Naive thymus-derived CD4-positive, alpha-beta T cell (primary cell): ENCODE measurements at places on chromosomes 4 and X. TPM values are rescaled to one million over a fixed set of nuclear protein-coding genes. Genes with fewer than 3 reads are reported as not detected.

The MAGEA2B gene
- polyA plus RNA-seq = not detected

- no peaks in the 10 kb centered on the region for H3K27me3 ChIP-seq
- no peaks in the 10 kb centered on the region for H3K4me1 ChIP-seq
- no peak overlapping the region for H3K4me3 ChIP-seq
- no peak overlapping the region for H3K27ac ChIP-seq
These were observed 172.0 kb upstream of the IL15 start for GRCh38 chr4:141464366-141464765.

DNA sequence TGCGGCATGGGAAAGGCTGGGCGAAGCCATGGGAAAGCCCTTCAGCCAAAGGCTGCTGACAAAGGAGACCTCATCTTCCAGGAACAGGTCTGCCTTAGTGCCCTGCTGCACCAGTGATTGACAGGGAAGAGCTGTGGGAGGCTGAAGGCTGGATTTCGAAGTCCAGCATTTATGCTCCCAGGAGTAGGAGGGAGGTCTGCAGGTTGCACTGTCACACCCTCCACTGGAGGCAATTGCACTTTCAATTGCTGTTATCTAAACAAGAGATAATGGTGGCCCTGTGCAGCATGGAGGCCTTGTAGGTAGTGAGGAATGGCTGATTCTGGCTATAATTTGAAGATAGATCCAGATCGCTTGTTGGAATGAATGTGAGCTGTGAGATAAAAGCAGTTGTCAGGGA, 43.7 kb downstream of the FAM114A1 start:
- DNase-seq = no peak
- no peaks in the 10 kb centered on the region for H3K27me3 ChIP-seq
- H3K36me3 ChIP-seq = no peaks in the 10 kb centered on the region
- H3K27ac ChIP-seq = no peak overlapping the region
- peaks cover 4% of the 10 kb centered on the region for H3K4me1 ChIP-seq

The HEPH gene
- polyA plus RNA-seq = 0.17 TPM

DNA sequence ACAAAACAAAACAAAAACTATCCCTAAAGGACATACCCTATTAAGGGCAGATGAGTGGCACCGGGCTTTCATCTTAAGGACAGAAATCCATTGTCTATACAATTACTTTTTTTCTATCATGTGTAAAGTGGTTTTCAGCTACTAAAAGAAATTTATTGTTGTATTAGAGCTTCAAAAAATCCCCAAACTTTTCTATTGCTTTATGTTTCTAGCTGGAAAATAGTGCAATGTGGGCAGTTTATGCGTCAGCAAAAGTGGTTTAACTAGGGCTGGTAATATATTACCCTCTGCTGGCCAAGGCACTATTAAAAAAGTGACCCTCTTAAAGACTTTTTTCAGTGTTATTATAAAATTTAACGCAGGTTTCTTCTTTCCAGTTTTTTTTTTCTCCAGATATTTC, 15.5 kb upstream of the GPR82 start:
- no peak overlapping the region for H3K4me3 ChIP-seq
- no peaks in the 10 kb centered on the region for H3K36me3 ChIP-seq

The NDUFB11 gene
- 162 TPM for polyA plus RNA-seq

- no peaks in the 10 kb centered on the region for H3K27me3 ChIP-seq
- no peaks in the 10 kb centered on the region for H3K36me3 ChIP-seq
- no peak for DNase-seq
- H3K4me1 ChIP-seq = no peaks in the 10 kb centered on the region
- H3K27ac ChIP-seq = no peak overlapping the region
- no peak overlapping the region for H3K4me3 ChIP-seq
These were observed 74.5 kb downstream of the SYTL5 start for GRCh38 chrX:38080808-38081207.

The HPGDS gene
- not detected for polyA plus RNA-seq
